ENCODE measurements at places on chromosomes 2 and 18.

- peak; percentile 80 for DNase-seq
These were observed 53.7 kb upstream of the ARL4C start for GRCh38 chr2:234550511-234551107.

- no peak for DNase-seq
These were observed 111.1 kb downstream of the KLHL14 start for GRCh38 chr18:32661486-32662299.

GRCh38 chr2:167900435-167901114, 346.8 kb downstream of the STK39 start:
- no peak for DNase-seq

- no peak for DNase-seq
These were observed 325.3 kb downstream of the ZNF516 start for GRCh38 chr18:76169733-76170132.

- peak; percentile 46 for DNase-seq
These were observed at the start of gene EMILIN2 for GRCh38 chr18:2846636-2847316. EMILIN2 (plus strand) TSS chr18:2847006; CDS start chr18:2847189, 183 bp downstream.

- no peak for DNase-seq
These were observed 456 bp upstream of the NFATC1 start for GRCh38 chr18:79395308-79395640.

GRCh38 chr2:47230418-47230817, 75.3 kb upstream of the STPG4 start:
- peak; percentile 24 for DNase-seq

DNA sequence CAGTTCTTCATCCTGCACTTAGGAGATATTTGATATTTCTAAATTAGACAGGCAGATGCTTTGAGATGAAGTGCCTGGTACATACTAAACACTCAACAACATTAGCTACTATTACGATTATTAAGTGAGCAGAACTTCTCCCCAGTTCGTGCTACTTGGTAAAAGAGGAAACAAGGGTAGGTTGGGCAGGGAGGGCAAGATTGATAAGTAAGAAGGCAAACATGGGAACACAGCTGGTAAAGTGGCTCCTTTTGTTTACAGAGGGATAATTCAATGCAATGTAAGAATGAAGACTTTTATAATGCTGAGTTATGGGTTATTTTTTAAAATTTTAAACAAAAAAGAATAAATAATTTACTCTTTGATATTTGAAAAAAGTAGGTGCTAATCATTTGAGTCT, 15.9 kb upstream of the WIPF1 start:
- no peak for DNase-seq

- DNase-seq: peak; percentile 79
These were observed 6.9 kb downstream of the CREG2 start for GRCh38 chr2:101380376-101380775.

- no peak for DNase-seq
These were observed 460 bp upstream of the LRRFIP1 start for GRCh38 chr2:237626813-237627440.

- no peak for DNase-seq
These were observed 116.8 kb downstream of the SPTBN1 start for GRCh38 chr2:54572636-54573536.

DNA sequence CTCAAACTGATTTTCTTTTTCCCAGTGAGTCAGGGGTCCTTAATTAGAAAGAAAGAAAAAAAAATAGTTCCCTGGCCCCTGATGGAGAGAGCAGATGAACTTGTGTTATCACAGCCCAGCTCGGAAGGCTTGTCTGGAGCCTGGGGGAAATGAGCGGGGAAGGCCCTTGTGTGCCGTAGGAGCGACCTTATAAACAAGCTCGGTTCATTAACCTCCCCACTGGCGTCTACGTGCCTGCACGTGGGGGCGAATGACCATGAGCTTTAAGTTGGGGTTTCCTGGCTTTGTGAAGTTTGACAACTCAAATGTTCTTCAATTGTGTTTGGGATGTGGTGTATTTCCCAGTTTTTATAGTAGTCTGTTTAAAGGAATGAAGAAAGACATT, 69.5 kb downstream of the EPAS1 start:
- DNase-seq: no peak

- no peak for DNase-seq
These were observed 157.7 kb downstream of the COL4A4 start for GRCh38 chr2:227006189-227006897.

DNA sequence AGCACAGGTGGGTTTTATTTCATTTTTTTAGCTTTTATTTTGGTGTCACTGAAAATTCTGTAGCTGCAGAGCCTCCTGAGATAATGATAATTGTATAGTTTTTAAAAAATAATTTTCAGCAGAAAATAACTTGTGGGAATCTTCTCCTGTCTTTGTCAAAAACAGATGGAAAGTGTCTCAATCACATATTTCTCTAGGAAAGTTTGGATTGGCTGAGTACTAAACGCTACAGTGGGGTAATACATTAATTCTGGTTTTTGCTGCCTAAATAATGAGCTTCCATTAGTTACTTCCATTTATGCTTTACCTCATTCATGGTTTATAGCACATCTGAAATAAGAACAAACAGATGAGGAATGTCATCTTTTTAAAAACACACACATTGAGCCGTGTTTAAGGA, 2.2 kb downstream of the TWIST2 start:
- no peak for DNase-seq

DNA sequence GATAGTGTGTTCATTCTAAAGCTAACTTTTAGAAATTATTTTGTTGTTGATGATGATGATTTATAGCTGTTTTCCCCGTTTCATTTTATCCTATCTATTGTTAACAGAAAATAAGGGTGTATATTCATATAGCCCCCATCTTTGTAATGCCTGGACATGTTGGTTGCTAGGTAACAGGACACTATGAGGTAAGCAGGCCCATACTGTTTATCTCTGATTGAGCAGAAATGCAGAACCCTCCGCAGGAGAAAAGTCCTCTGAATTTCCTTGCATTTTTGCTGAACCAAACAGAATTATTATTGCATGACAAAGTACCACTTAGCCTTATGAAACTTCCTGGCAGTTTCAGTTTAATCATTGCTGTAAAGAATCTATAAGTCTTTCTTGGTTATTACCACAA, 339.4 kb downstream of the DCC start:
- no peak for DNase-seq

- no peak for DNase-seq
These were observed 4.9 kb downstream of the QPCT start for GRCh38 chr2:37349231-37349860.

GRCh38 chr2:237823544-237823943, 25.0 kb downstream of the RBM44 start:
- no peak for DNase-seq

DNA sequence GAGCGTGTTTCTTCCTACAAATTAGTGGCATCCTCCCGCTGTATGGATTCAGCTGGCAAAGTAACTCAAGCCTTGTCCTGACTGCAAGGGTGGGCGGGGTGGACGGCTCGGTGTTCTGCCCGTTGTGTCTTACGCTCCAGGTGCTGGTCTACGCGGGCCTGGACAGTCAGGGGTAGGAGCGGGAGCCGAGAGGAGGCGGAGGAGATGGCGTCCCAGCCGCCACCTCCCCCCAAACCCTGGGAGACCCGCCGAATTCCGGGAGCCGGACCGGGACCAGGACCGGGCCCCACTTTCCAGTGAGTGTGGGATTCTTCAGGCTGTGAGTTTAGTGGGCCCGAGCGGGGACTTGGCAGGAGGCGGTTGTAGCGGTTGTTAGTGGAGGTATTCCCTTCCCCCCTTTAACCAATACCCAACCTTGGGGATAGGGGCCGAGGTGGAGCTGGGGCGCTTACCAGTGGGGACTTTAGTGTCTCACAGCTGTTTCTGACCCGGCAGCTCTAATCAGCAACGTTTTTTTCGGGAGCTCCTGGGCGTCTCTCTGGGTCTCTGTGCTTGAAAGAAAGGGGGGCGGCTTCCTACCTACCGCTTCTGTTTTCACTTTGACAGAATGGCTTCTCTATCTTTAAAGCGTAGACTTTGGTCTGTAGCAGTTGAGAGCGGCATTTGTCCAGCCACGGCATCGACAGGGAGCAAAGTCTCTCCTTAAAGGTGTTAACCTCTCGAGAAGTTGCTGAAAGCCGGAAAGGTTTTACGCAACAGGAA, at the start of the genes PEX13 and PUS10:
PEX13 (plus strand) TSS at position 165 of the 762 bp plus-strand sequence; CDS start at position 205, 40 bp downstream.
PUS10 (minus strand) TSS at position 700 of the 762 bp plus-strand sequence. CDS start 6,365 bp downstream, outside the sequence.
- DNase-seq: peak; percentile 69

GRCh38 chr2:1478311-1479305, 65.3 kb downstream of the TPO start:
- no peak for DNase-seq

GRCh38 chr2:218040883-218041282, 28.2 kb upstream of the RUFY4 start:
- no peak for DNase-seq

GRCh38 chr18:31776093-31776492, 15.4 kb upstream of the SLC25A52 start:
- DNase-seq: no peak

DNA sequence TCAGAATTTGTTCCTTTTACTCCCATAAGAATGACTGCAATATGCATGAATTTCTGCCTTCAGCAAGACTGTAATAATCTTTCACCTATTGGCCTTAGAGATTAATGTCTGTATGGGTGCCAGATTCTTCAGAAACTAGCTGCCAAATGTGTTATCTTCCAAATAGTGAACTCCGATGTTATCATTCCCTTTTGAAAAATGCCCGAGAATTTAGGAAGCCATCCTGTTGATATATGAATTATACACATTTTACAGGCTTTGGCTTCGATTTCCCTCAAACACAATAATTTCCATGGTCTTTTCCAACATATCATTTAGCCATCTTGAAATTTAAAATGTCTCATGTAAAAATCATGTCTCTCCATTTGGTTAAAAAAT, 101.5 kb downstream of the ZNF521 start:
- DNase-seq: no peak

- DNase-seq: peak; percentile 99
These were observed 17.6 kb downstream of the ADAM17 start for GRCh38 chr2:9538000-9538507.

GRCh38 chr2:156229724-156230362, 102.7 kb downstream of the NR4A2 start:
- peak; percentile 37 for DNase-seq

DNA sequence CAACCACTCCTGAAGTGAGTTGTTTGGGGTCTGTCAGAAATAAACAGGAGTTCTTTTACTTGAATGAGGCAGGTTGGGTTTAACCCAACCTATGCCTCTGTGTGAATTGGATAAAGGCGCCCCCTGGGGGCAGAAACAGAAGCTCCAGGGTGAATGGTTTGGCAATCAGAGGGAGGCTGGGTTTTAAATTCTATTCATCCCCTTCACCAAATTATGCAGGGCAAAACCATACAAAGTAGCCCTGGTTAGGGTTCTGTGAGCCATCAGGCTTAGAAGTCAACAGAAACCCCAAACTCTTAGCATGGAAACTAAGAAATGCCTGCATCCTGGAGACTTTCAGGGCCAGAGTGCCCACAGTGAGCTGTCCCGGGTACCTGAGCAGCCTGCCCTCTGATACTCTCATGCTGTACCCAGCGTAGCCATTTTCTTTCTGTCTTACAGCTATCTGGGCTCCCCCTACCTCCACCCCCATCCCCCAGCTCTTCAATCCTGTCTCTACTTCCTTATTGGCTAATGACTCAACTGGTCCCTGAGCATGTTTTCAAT, 241.5 kb downstream of the ICOS start:
- DNase-seq: peak; percentile 10

DNA sequence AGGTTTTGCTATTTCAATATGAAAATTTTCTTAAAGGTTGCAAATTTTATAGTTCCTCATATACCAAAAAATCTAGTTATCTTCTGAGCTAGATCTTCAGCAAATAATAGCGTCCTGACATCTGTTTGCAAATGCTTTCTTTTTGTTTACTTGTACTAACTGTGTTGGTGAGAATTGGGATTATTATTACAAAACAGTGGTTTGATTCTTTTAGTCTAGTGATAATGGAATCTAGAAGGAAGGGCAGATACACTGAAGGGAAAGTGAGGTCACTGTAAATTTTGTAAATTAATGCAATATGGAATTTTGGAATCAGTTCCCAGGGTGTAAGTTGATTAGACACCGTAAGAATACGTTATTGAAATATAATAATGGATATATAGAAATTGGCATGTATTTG, 36.2 kb upstream of the NT5C1B start:
- no peak for DNase-seq

DNA sequence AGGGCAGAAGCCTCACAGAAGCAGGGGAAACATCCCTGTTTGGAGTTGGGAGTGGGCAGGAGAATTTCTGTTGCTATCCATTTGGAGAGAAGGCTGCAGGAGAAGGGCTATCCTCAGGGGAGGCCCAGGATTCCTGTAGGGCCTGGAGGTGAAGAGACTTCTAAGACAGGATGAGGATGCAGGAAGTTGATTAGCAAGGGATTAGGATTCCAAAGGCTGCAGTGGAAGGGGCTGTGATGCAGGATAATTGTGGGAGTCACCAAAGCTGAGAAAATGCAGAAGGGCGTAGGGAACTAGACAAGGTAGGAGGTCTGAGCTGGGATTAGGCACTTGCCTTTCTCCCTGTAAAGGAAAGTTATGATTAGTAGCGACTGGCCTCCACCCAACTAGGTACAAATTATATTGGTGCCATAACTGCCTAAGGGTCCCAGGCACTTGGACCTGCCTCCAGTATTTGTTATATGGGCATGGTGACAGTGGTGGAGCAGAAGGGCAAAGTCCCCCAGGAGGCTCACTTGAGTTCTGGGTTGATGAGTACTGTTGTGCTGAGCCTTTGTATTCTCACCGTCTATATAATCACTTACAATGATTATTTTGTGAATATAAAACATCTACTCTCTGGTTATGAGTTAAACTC, 96.4 kb upstream of the MSTN start:
- no peak for DNase-seq

GRCh38 chr2:235414422-235414821, 79.4 kb upstream of the AGAP1 start:
- no peak for DNase-seq

- no peak for DNase-seq
These were observed 64.2 kb downstream of the MTCL1 start for GRCh38 chr18:8769509-8770095.

GRCh38 chr2:230719340-230719739, 6.7 kb downstream of the CAB39 start:
- DNase-seq: no peak

DNA sequence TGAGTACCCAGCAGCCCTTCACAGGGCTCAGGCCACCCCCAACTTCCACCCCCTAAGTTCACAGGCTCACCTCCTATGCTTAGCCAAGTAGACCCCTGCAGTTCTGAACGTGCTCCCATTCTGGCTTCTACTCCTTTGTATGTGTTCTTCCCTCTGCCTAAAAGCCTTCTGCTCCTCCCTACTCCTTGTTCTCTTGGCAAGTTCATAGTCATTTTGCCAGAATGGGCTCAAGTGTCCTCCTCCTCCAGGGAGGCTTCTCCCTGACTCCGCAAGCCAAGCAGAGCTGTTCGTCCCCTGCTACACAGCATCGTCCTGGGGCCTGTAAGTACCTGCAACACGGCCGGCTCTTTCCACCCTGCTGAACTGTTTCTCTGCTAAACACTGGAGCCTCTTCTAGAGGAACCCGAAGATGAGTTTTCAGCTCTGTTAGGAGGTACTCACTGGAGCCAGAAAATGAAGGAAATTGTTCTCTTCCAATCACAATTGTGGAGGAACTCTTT, 14.6 kb upstream of the CETN1 start:
- DNase-seq: no peak

GRCh38 chr2:134927195-134927594, 8.6 kb downstream of the CCNT2 start:
- peak; percentile 70 for DNase-seq

GRCh38 chr2:183057333-183057985, 19.2 kb upstream of the NCKAP1 start:
- no peak for DNase-seq

GRCh38 chr18:42072407-42072806, 117.4 kb downstream of the PIK3C3 start:
- DNase-seq: no peak

GRCh38 chr18:65852273-65852672, 101.5 kb downstream of the CDH7 start:
- DNase-seq: no peak

- peak; percentile 90 for DNase-seq
These were observed 25.9 kb downstream of the COLEC11 start for GRCh38 chr2:3620834-3621233.
